ENCODE measurements at places on chromosomes 2 and 18. TPM values are rescaled to one million over a fixed set of nuclear protein-coding genes. Genes with fewer than 3 reads are reported as not detected.

DNA sequence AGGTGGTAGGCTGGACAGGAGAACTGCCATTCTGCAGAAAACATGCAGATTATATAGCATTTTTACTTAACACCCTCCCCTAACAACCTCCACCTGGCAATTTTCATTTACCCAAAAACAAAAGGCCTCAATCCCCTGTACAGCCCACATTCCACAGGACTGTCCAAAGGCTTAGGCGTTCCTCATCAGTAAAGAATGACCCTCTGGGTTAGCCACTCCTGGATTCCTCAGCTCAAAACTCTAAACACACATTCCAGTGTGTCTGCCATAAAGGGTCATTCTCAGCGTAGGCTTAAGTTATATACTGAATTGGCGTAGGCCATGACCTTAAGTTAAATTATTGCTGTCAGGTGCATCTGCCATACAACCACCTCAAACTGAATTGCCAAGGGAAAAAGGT is 261.8 kb upstream of the CHAC2 start:
- H3K36me3 ChIP-seq: peaks cover 4% of the 10 kb centered on the region
- H3K27me3 ChIP-seq: no peaks in the 10 kb centered on the region
- no peak for DNase-seq
- H3K27ac ChIP-seq: no peak overlapping the region

VAMP8 gene
- total RNA-seq: 0.78 TPM

- peaks cover 2% of the 10 kb centered on the region for H3K27me3 ChIP-seq
- H3K36me3 ChIP-seq: no peaks in the 10 kb centered on the region
- no peaks in the 10 kb centered on the region for H3K4me1 ChIP-seq
- no peak for DNase-seq
Measured at GRCh38 chr18:44216169-44216568, 464.5 kb upstream of the SETBP1 start.

GRCh38 chr2:1370461-1370860 is 42.8 kb upstream of the TPO start:
- no peak for DNase-seq
- H3K4me3 ChIP-seq: no peak overlapping the region
- H3K27me3 ChIP-seq: peaks cover 2% of the 10 kb centered on the region

ACVR1C gene
- total RNA-seq: 0.59 TPM

CHRNG gene
- 3.5 TPM for total RNA-seq

DNA sequence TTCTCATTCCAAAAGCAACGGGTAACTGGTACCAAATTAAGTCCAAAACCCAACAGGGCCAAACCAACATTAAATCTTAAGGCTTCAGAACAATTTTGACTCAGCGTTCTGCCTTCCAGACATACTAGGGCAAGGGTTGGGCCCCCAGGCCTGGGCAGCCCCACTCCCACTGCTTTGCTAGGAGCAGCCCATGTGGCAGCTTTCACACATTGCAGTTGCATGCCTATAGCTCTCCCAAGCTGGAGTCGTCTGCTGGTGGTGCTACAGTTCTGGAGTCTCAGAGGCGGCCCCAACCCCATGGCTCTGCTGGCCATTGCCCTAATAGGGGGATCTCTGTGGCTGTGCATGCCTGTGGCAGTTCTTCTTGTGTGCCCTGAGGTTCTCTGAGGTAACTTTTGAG is 37.6 kb upstream of the CD226 start:
- no peak overlapping the region for H3K4me3 ChIP-seq
- H3K27me3 ChIP-seq: peaks cover 2% of the 10 kb centered on the region
- no peak overlapping the region for H3K27ac ChIP-seq
- no peaks in the 10 kb centered on the region for H3K4me1 ChIP-seq
- DNase-seq: no peak
- H3K36me3 ChIP-seq: peaks cover 33% of the 10 kb centered on the region

DNA sequence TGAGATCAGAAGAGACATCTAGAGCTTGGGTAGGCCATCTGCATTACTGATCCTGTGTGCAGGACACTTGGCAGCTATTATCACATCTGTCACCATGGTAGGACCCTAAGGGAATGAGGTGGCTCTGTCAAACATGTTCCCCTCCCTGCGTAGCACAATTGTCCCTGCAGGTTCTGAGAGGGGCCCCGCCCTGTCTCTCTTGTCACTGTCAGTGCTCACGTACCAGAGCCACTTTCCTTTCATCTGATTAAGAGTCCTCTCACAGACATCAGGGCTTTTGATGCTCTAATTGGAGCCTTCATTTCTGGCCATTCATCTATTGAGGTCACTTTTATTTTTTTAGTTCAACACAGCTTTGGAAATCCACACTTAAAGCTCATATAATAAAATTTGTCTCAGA is 38.5 kb downstream of the NEB start:
- peaks cover 7% of the 10 kb centered on the region for H3K4me1 ChIP-seq
- no peak overlapping the region for H3K27ac ChIP-seq
- no peak for DNase-seq
- no peaks in the 10 kb centered on the region for H3K27me3 ChIP-seq
- H3K36me3 ChIP-seq: no peaks in the 10 kb centered on the region
- H3K4me3 ChIP-seq: no peak overlapping the region

NCKAP1 gene
- total RNA-seq: 116 TPM

DNA sequence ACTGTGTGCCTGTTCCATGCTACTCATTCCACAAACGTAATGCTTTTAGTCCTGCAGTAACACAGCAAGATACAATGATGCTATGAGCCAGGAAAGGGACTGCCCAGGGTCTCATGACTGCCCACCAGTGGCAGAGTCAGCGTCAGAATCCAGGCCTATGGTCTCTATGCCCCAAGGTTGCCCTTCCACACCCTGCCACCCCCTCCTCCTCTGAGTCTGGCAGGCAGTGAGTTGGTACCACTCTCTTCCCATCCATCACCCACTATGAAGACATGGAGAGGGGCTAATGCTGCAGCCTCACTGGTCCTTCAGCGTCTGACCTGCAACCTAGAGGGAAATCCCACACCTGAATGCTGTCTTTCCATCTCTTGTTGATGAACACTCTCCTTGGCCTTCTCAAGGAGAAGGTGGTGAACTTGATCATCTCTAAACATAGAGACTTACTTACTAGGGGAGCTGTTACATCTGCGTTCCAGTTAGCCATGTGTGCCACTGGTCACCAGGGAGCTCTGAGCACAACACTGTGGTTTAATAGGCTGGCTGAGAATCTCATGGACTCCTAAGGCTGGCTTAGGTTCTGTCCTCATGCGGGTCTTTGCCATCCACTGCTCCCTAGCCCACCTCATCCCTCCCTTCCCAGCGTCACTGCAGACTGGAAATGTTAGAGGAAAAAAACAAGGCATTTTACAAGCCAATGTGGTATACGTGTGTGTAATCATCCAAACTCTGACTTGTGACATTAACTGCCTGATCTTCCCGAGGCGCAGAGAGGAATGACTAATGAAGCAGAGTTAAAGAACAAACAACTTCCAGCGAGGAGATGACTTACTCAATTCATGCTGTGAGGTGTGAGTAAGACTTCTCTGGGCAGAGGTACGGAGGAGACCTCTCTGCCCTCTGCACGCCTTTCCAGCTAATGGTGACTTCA is 28.8 kb downstream of the STEAP3 start:
- DNase-seq: no peak
- H3K27ac ChIP-seq: peak overlapping the region; percentile 1
- H3K36me3 ChIP-seq: no peaks in the 10 kb centered on the region
- H3K4me1 ChIP-seq: peaks cover 14% of the 10 kb centered on the region

- peaks cover 3% of the 10 kb centered on the region for H3K4me1 ChIP-seq
- no peaks in the 10 kb centered on the region for H3K27me3 ChIP-seq
- no peaks in the 10 kb centered on the region for H3K36me3 ChIP-seq
- no peak overlapping the region for H3K27ac ChIP-seq
- no peak overlapping the region for H3K4me3 ChIP-seq
Measured at GRCh38 chr18:54928236-54928635, 31.0 kb downstream of the CCDC68 start.

DNA sequence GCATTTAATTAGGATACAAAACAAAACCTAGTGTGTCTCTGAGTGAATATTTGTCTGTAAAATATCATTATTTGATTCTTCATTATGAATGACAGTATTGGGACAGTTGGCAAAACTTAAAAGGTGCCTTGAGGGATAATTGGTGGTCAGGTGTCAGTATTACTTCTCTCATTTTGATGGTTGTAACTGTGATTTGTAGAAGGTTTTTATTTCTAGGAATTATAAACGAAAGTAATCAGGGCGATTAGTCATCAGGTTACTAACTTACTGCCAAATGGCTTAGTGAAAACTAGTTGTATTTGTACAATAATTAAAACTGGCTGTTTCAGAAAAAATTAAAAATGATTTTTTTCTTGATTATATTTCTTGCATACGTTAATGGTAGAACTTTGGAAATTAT is 117.6 kb downstream of the BIRC6 start:
- no peak overlapping the region for H3K4me3 ChIP-seq
- no peak for DNase-seq
- H3K36me3 ChIP-seq: no peaks in the 10 kb centered on the region
- H3K4me1 ChIP-seq: peaks cover 5% of the 10 kb centered on the region
- peak overlapping the region; percentile 15 for H3K27ac ChIP-seq

DNA sequence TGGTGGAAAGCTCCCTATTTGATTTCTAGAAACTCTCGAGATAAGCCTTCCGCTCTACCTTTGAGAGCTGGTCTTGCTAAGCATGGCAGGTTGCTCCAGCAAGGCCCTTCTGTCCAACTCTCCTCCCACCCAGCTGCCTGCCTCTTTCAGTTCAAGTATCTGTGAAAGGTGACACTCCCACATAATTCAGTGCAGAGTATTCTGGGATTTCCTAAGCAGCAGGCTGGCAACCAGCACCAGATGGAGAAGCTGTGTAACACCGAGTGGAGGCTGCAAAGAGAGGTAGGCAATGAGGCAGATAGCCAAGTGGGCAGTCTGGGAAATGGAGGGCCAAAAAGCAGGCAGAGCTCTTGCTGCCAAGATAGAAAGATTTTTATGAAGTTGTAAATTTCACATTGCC is 88.4 kb upstream of the CAVIN2 start:
- no peaks in the 10 kb centered on the region for H3K36me3 ChIP-seq
- DNase-seq: peak; percentile 51
- no peak overlapping the region for H3K4me3 ChIP-seq
- H3K27me3 ChIP-seq: peaks cover 7% of the 10 kb centered on the region
- peaks cover 44% of the 10 kb centered on the region for H3K4me1 ChIP-seq

ABCB11 gene
- total RNA-seq: not detected

GRCh38 chr2:95041824-95042442 is 16.4 kb downstream of the MAL start:
- H3K36me3 ChIP-seq: peaks cover 23% of the 10 kb centered on the region
- H3K4me3 ChIP-seq: no peak overlapping the region
- H3K4me1 ChIP-seq: peaks cover 2% of the 10 kb centered on the region
- H3K27ac ChIP-seq: no peak overlapping the region
- DNase-seq: no peak

DNA sequence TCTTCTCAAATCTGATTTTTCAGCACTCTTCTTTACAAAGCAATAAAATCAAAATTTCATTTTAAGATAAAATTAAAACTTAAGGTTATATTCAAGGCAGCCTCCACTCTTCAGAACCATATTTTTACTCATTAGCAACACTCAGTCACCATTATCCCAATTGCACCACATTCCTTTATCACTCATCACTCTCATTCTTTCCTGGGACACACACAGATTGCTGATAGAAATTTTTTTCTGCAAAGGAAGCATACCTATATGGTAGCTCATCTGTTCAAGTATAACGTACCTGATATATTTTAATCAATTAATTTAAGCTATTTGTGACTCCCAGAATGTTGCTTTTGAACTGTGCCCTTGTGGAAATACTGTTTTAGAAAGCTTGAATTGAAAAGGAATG is 1559.3 kb upstream of the ZEB2 start:
- H3K4me3 ChIP-seq: no peak overlapping the region
- no peak for DNase-seq

CREG2 gene
- 1.3 TPM for total RNA-seq

DNA sequence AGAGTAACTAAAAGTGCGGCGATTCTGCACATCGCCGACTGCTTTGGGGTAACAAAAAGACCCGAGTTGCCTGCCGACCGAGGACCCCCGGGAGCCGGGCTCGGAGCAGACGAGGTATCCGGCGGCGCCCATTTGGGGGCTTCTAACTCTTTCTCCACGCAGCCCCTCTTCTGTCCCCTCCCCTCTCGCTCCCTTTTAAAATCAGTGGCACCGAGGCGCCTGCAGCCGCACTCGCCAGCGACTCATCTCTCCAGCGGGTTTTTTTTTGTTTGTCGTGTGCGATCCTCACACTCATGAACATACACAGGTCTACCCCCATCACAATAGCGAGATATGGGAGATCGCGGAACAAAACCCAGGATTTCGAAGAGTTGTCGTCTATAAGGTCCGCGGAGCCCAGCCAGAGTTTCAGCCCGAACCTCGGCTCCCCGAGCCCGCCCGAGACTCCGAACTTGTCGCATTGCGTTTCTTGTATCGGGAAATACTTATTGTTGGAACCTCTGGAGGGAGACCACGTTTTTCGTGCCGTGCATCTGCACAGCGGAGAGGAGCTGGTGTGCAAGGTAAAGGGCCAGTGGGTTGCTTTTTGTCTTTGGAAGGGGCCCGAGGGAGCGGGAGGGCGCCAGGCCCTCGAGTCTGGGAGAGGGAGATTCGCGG is 1.4 kb downstream of the TRIB2 start:
- H3K4me1 ChIP-seq: peaks cover 25% of the 10 kb centered on the region
- H3K36me3 ChIP-seq: peaks cover 5% of the 10 kb centered on the region
- H3K4me3 ChIP-seq: peak overlapping the region; percentile 98

DNA sequence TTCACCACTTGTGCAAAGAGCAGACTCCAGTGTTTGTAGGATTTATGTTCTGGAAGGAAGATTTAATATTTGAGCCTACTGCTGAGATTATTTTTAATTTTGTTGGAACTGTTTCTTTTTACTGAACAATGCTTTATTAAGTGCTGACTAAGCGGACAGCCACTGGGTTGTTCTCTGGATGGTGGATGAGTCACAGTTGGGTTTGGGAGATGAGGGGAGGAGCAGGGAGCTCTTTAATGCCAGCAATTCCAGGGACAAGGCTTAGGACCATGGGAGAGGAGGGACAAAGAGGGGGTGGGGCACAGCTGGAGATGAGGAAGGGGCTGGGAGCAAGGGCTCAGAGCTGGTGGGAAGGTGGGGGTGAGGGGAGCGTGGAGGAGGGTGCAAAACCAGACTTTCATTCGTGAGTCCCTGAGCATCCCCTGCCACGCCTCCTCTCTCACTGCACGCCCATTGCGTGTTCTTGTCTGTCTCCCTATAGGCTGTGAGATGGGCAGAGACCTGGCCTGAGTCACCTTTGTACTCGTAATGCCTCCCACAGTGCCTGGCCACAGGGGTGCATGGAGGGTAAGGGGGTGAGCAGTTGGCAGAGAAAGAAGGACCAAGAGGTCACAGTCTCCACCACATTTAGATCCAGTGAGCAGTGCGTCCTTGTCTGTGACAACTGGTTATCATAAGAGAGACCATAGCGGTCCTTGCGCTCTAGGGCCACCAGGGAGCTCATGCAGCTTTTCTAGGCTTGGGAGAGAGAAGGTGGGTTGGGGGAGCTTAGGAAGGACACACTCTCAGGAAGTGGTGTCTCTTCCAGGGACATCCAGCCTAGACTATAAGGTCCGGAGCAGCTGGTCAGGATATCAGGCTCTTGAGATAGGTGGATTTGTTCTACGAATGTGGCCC is 18.4 kb downstream of the SLC4A3 start:
- peaks cover 3% of the 10 kb centered on the region for H3K27me3 ChIP-seq
- H3K36me3 ChIP-seq: no peaks in the 10 kb centered on the region
- peaks cover 14% of the 10 kb centered on the region for H3K4me1 ChIP-seq
- DNase-seq: no peak
- no peak overlapping the region for H3K27ac ChIP-seq
- H3K4me3 ChIP-seq: no peak overlapping the region
